ENCODE measurements at places on chromosomes 6 and 20. TPM values are rescaled to one million over a fixed set of nuclear protein-coding genes. Genes with fewer than 3 reads are reported as not detected.

The AP5S1 gene
- polyA plus RNA-seq: 11.4 TPM

The LY6G6D gene
- not detected for polyA plus RNA-seq

The SAMD3 gene
- polyA plus RNA-seq: 1.1 TPM

The CLIC5 gene
- polyA plus RNA-seq: 197 TPM

The STAU1 gene
- 116 TPM for polyA plus RNA-seq

The FRMD1 gene
- polyA plus RNA-seq: 26.5 TPM
